ENCODE measurements at places on chromosomes 6 and 20.

DNA sequence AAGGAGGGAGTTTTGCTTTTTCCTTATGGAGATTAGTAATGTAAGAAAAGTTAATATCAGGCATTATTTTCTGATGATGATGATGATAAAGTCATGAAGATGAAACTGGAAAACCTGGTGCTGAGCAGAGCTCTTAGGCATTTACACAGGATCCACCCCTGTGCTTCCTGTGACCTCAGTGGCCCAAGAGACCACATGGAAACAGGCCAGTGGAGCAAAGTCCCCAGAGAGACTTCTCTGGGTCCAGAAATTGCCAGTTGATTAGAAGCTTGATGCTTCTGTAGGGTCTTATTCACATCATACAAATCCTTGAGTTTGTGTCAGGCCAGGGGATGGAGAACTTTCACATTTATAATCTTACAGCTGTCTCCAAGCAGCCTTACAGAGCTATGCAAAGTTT lies 46.1 kb downstream of the SLC13A3 start:
- no peak for DNase-seq

DNA sequence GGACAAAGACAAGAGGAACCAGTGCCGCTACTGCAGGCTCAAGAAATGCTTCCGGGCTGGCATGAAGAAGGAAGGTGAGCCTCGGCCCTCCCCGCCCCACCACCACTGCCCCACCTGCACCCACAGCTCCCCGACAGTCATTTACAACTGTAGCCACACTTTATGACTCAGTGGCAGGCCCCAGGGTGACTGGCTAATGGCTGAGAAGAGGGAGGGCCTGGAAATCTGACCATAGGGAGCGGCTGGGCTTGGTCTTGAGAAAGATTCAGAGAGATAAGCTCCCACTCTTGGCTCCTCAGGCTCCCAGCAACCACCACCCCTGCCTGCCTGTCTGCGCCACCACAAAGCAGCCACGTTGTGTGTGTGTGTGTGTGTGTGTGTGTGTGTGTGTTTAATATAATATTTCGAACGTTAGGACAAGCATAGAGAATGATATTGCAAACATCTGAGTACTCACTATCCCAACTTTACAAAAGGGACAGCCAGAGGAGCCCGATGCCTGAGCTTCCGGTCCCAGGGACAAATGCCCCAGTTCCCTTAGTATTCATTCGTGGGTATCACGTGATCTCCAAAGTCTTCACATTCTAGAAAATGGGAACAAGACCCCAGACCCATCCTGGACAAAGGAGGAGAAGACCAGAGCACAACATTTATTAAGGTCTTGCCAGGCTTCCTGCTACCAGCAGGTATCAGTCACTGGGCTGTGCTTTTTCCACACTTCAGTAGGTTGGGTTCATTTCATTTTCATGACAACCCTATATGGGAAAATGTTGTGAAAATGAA lies 52.1 kb downstream of the HNF4A start:
- DNase-seq, result no peak

DNA sequence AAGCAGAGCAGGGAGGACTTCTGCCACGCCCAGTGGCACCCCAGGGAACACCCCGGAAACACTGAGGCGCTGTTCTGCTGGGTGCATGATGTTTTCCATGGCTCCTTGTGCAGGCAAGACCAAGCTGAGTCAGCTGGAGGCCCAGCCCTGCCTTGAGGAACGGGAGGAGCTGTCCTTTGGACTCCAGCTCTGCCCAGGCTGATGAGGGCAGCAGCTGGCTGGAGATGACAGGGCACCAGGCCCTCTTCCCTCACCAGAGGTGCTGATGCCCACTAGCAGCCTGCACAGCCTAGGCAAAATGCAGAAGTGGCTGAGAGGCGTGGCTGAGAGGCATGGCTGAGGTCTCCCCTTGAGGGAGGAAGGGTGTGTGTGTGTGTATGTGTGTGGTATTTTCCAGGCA lies 2.4 kb downstream of the C6orf132 start:
- no peak for DNase-seq

- no peak for DNase-seq
Observed at GRCh38 chr6:127030836-127031235, 87.6 kb upstream of the RSPO3 start.

DNA sequence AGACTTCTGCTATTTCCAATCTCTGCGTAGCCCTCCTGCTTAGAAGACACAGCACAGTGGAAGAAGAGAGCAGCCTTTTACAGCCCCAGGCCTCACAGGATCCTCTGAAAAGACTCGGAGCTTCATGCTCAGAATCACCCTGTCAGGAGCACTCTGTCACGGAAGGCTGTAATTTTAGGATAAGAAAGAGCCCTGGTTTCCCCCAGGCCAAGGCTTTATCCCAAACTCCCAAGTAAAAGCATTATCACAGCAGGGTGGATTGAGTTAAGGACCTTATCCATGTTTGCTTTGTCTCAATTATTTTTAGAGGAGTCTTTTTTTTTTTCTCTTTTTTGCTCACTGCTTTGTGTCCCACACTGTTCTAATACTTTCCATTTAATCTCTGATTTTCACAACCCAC lies 39.2 kb downstream of the ANKS1A start:
- no peak for DNase-seq

GRCh38 chr6:146209942-146210341 lies 181.1 kb downstream of the GRM1 start:
- DNase-seq, result no peak

DNA sequence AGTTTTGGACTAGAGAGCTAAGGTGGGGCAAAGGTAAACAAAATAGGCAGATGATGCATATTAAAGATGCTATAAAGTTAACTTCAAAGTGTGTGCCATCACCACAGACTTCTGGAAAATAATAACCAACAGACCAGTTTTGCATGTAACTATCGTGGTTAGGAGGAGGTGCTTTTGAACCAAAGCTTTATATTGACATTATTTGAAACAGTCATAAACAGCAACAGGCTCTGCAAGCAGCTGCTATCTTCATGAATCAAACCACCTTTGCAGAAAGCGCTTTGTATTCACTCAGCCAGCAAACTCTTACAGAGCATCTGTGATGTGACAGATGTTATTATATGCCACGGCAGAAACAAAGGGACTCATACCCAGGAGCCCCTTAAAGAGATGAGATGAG lies 81.9 kb downstream of the CRYBG1 start:
- no peak for DNase-seq
